ENCODE measurements at places on chromosomes 6 and 20.

- DNase-seq: no peak
Observed at GRCh38 chr6:68458447-68458846, 176.6 kb upstream of the ADGRB3 start.

DNA sequence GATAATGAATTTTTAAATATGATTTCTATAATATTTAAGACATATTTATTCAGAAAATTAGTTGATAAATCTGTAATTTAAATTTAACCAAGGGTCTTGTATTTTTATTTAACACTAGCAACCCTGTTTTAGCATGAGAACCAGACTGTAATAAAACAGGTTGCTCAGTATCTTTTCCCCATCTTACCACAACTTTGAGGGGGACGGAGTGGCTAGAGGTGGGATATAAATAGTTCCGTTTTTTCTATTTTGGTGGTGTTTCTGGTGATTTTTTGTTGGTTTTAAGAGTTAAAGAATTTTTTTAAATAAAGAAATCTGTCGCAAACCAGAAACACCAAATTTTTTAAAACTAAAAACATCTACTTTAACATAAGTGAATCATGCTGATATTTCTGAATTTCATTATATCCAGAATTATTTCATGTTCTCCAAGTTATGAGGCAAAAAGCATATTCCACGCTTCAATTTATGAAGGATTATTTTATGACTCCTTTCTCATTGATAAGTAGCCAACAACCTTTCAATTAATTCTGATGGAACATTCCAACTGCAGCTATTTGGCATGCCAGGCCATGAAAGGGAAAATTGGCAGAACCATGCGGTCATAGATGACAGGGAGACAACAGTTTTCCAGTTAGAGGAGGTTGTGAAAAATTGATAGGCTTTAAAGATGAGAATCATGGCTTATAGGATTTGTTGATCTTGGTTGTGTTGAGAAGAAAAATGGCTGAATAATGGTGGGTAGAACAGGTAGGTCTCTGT, 151.9 kb upstream of the CARMIL1 start:
- DNase-seq: no peak

GRCh38 chr6:4441981-4442434, 306.6 kb upstream of the ECI2 start:
- no peak for DNase-seq

DNA sequence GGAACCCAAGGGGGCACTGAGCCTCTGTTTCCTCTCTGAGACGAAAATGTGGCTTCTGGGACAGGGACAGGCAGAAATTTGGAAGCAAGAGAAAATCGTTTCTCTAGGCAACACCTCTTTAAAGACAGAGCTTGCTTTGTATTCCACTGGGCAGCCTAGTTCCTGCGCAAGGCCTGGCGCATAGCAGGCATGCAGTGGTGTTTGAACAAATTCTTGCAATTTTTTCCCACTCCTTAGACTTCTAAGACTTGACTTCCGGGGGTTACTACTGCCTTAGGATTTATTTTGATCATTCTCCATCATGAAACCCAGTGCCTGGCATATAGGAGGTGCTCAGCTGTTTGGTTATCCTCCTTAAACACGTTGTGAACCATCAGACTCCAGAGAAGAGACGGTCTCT, 249.0 kb upstream of the KCNG1 start:
- DNase-seq: no peak

GRCh38 chr6:105453968-105454367, 51.1 kb upstream of the PREP start:
- DNase-seq: no peak

- DNase-seq: peak; percentile 31
Observed at GRCh38 chr6:166751051-166751595, 124.1 kb upstream of the RPS6KA2 start.

GRCh38 chr6:137702791-137703424, 164.2 kb upstream of the TNFAIP3 start:
- DNase-seq: no peak

- no peak for DNase-seq
Observed at GRCh38 chr6:33985313-33985751, 160.6 kb downstream of the GRM4 start.

All from CD4-positive, alpha-beta T cell treated with Interleukin-4 for 1 hour (primary cell).